ENCODE measurements at places on chromosomes 1 and 21. TPM values are rescaled to one million over a fixed set of nuclear protein-coding genes. Genes with fewer than 3 reads are reported as not detected.

GRCh38 chr1:159428536-159428935, 3.5 kb upstream of the OR10J4 start:
- no peak for DNase-seq
- no peaks in the 10 kb centered on the region for H3K4me1 ChIP-seq
- no peak overlapping the region for H3K27ac ChIP-seq
- H3K36me3 ChIP-seq = no peaks in the 10 kb centered on the region
- no peak overlapping the region for H3K4me3 ChIP-seq
- no peaks in the 10 kb centered on the region for H3K27me3 ChIP-seq

DNA sequence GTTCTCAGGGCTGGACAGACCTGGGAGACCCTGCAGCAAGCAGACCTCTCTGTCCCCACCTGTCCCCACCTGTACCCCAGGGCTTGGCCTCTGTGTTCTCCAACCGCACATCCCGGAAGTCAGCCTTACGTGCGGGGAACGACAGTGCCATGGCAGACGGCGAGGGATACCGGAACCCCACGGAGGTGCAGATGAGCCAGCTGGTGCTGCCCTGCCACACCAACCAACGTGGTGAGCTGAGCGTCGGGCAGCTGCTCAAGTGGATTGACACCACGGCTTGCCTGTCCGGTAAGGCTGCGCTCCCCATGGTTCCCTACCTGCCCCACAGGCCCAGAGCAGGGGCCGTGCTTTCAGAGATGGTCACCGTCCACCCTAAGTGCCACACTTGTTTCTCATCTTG, 36.5 kb downstream of the ACOT11 start:
- H3K27ac ChIP-seq = no peak overlapping the region
- H3K27me3 ChIP-seq = no peaks in the 10 kb centered on the region
- no peak for DNase-seq
- no peaks in the 10 kb centered on the region for H3K36me3 ChIP-seq
- no peak overlapping the region for H3K4me3 ChIP-seq
- peaks cover 35% of the 10 kb centered on the region for H3K4me1 ChIP-seq

DNA sequence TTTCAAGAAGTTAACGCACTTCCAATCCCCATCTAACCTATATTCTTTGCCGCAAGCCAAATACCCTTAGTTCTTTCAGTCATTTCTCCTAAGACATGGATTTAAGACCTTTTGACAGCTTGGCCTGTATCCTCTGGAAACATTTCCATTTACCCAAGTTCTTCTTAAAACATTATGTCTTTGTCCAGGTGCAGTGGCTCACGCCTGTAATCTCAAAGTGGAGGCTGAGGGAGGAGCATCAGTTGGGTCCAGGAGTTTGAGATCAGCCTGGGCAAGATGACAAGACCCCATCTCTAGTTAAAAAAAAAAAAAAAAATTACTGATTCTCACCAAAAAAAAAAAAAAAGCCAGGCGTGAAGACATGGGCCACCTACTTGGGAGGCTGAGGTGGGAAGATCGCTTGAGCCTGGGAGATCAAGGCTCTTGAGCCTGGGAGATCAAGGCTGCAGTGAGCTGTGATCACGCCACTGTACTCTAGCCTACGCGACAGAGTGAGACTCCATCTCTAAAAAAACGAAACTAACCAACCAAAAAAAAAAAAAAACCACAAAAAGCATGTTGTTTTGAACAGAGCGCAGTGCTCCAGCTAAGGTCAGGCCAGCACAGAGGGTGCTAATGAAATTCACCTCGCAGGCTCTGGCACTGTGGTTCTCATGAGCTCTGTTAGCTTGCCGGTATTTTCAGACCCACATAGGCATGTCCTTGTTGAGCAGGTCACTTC, 36.0 kb downstream of the NUAK2 start:
- no peak for DNase-seq
- H3K27ac ChIP-seq = no peak overlapping the region
- H3K4me3 ChIP-seq = no peak overlapping the region
- no peaks in the 10 kb centered on the region for H3K27me3 ChIP-seq

DNA sequence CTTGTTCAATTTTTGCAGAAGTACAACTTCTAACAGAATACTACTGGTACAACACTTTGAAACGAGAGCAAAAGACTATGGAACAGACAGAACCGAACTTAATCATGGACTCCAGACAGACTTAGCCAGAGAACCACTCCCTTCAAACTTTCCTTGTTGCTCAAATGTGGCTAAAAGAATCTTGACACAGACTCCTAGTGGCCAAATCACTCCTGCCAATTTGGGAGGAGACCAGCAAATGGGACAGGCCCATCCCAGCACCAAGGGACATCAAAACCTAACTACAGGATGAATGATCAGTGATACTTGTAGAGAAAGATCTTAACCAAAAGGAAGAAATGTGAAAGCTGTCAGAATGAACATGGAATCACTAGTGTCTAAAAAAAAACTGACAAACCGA, 154.0 kb downstream of the MATN1 start:
- H3K27me3 ChIP-seq = no peaks in the 10 kb centered on the region
- no peak for DNase-seq
- no peaks in the 10 kb centered on the region for H3K36me3 ChIP-seq
- no peaks in the 10 kb centered on the region for H3K4me1 ChIP-seq

DNA sequence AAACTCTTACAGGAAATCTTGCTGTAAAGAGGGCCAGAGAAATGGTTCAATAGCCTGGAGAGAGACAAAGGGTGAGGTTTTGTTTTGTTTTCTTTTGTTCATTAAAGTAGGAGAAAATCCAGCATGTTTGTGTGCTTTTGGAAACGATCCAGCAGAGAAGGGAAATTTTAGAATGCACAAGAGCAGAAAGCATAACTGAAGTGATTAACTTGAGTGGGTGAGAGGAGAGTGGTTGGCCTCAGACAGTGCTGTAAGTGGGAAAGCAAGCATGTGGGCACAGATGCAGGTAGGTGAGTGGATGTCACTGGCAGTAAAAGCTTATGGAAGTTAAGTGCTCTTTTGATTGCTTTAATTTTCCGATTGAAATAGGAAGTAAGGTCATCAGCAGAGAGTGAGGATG, 50.2 kb downstream of the EEIG2 start:
- no peaks in the 10 kb centered on the region for H3K27me3 ChIP-seq
- H3K27ac ChIP-seq = no peak overlapping the region
- DNase-seq = no peak
- H3K36me3 ChIP-seq = peaks cover 3% of the 10 kb centered on the region
- H3K4me1 ChIP-seq = peaks cover 2% of the 10 kb centered on the region
- no peak overlapping the region for H3K4me3 ChIP-seq

- no peaks in the 10 kb centered on the region for H3K36me3 ChIP-seq
- H3K27me3 ChIP-seq = no peaks in the 10 kb centered on the region
- no peaks in the 10 kb centered on the region for H3K4me1 ChIP-seq
- no peak overlapping the region for H3K4me3 ChIP-seq
- no peak for DNase-seq
- no peak overlapping the region for H3K27ac ChIP-seq
These were observed 34.1 kb upstream of the LRRC8D start for GRCh38 chr1:89786628-89787214.

DNA sequence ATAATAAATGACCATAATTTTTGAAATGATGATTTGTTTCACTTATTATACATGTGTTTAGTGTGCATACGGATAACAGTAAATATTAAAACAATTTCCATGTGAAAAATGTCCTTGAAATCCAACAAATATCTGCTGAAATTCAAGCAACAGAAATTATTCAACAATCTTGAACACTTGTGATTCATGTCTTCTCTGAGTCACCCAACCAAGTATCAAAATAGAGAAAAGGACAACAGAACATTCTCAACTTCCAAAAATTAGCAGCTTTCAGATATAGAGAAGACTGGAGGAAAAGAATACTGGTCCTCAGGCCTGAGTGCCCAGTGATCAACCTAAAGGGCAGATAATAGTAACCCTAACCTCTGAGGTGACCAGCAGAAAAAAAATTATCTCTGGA, 90.8 kb downstream of the VAV3 start:
- H3K27ac ChIP-seq = no peak overlapping the region
- H3K27me3 ChIP-seq = no peaks in the 10 kb centered on the region
- no peak for DNase-seq
- no peak overlapping the region for H3K4me3 ChIP-seq
- H3K4me1 ChIP-seq = no peaks in the 10 kb centered on the region

DNA sequence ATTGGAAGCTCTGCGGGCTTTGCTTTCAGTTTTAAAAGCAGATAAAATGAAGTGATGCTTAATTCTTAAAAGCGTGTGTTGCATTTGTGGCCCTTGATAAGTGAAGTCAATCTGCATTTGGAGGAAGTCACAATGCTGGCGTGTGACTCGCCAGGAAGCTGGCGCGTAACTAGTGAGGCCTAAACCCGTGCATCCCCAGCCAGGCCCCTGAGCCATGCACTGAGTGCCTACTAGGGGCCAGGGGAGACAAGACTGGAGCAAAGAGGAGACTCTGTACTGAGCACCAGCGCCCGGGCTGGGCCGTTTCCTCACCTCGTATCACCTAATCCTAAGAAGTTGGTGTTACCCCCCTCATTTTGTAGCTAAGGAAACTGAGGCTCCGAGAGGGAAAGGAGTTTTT, 4.6 kb upstream of the DDOST start:
- H3K4me1 ChIP-seq = peaks cover 10% of the 10 kb centered on the region
- no peak overlapping the region for H3K4me3 ChIP-seq
- no peak for DNase-seq
- no peaks in the 10 kb centered on the region for H3K36me3 ChIP-seq

GRCh38 chr1:40630488-40631223, 34.8 kb downstream of the RIMS3 start:
- no peak overlapping the region for H3K27ac ChIP-seq
- H3K4me3 ChIP-seq = no peak overlapping the region
- peaks cover 20% of the 10 kb centered on the region for H3K36me3 ChIP-seq
- no peaks in the 10 kb centered on the region for H3K27me3 ChIP-seq
- peaks cover 22% of the 10 kb centered on the region for H3K4me1 ChIP-seq
- no peak for DNase-seq

GRCh38 chr1:169200319-169200718, 93.8 kb downstream of the ATP1B1 start:
- H3K4me3 ChIP-seq = no peak overlapping the region
- no peak for DNase-seq
- no peaks in the 10 kb centered on the region for H3K4me1 ChIP-seq

GRCh38 chr1:207965392-207966387, 54.8 kb upstream of the CD34 start:
- H3K36me3 ChIP-seq = no peaks in the 10 kb centered on the region
- peaks cover 13% of the 10 kb centered on the region for H3K4me1 ChIP-seq
- DNase-seq = no peak

DNA sequence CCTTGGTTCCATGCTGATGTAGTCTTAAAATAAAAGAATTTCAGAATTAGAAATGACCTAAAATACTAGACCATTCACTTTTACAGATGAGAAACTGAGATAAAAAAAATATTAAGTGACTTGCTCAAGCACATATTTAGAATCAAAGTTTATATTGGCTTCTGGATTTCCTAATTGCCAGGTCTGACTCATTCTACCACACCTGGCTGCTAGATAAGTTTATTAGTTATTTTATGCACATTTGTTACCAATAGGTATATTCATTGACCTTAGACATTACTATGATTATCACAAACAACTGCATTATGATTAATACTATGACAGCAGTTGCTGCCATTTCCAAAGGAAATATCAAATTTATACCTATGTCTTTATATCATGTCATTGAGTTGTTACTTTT, 497.5 kb downstream of the RWDD3 start:
- H3K27ac ChIP-seq = no peak overlapping the region
- no peaks in the 10 kb centered on the region for H3K27me3 ChIP-seq
- no peaks in the 10 kb centered on the region for H3K36me3 ChIP-seq
- no peak overlapping the region for H3K4me3 ChIP-seq
- H3K4me1 ChIP-seq = no peaks in the 10 kb centered on the region

GRCh38 chr1:223189903-223190724, 47.1 kb upstream of the TLR5 start:
- DNase-seq = no peak
- H3K4me3 ChIP-seq = no peak overlapping the region
- no peaks in the 10 kb centered on the region for H3K4me1 ChIP-seq
- H3K36me3 ChIP-seq = no peaks in the 10 kb centered on the region
- H3K27me3 ChIP-seq = no peaks in the 10 kb centered on the region

DNA sequence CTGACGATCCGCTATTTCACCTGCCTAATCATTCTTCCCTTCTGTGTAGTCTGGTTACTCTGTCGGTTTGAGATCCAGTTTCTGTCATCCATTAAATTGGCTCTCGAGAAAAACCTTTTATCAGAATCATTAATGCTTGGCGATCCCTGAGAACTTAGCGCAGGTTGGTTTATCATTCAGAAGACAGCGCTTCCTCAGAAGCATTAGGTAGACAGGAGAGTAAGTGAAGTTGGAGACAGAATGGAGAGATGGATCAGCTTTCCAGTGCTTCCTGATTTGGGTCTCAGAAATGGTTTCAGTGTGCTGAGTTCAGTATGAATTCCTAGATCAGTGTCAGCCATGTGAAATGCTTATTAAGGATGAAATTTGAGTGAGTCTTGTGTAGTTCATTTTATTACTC, 1.3 kb downstream of the USP1 start:
- no peaks in the 10 kb centered on the region for H3K27me3 ChIP-seq
- DNase-seq = no peak
- H3K4me3 ChIP-seq = peak overlapping the region; percentile 97
- no peak overlapping the region for H3K27ac ChIP-seq
- H3K36me3 ChIP-seq = peaks cover 3% of the 10 kb centered on the region

GRCh38 chr1:21082073-21082472, 94.6 kb downstream of the EIF4G3 start:
- DNase-seq = no peak
- no peaks in the 10 kb centered on the region for H3K4me1 ChIP-seq
- H3K4me3 ChIP-seq = no peak overlapping the region
- H3K27ac ChIP-seq = no peak overlapping the region
- no peaks in the 10 kb centered on the region for H3K27me3 ChIP-seq

- H3K4me3 ChIP-seq = no peak overlapping the region
- H3K4me1 ChIP-seq = peaks cover 7% of the 10 kb centered on the region
- no peak overlapping the region for H3K27ac ChIP-seq
- no peaks in the 10 kb centered on the region for H3K27me3 ChIP-seq
These were observed 1.7 kb downstream of the ISG15 start for GRCh38 chr1:1014799-1015681.

- no peak overlapping the region for H3K27ac ChIP-seq
- no peaks in the 10 kb centered on the region for H3K4me1 ChIP-seq
- H3K4me3 ChIP-seq = no peak overlapping the region
- H3K36me3 ChIP-seq = no peaks in the 10 kb centered on the region
These were observed 8.5 kb upstream of the ARF1 start for GRCh38 chr1:228073857-228074545.

DNA sequence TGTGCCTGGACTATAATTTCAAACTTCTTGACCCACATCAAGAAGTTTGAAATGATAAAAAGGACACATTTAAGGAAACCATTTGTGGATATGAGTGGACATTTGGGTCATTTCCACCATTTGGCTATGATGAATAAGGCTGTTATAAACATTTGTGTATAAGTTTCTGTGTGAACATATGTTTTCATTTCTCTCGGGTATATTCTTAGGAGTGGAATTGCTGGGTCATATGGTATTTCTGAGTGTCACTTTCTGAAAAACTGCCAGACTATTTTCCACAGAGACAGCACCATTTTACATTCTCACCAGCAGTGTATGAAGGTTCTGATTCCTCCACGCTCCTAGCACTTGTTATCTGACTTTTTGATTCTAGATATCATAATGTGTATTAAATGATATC, 50.8 kb downstream of the GPR137B start:
- no peak overlapping the region for H3K27ac ChIP-seq
- DNase-seq = no peak
- no peak overlapping the region for H3K4me3 ChIP-seq
- H3K27me3 ChIP-seq = no peaks in the 10 kb centered on the region

NPL gene
- total RNA-seq = 10.3 TPM

S100A3 gene
- 25.0 TPM for total RNA-seq

HAPLN2 gene
- total RNA-seq = 1.2 TPM

PLA2G2D gene
- not detected for total RNA-seq

OR14K1 gene
- not detected for total RNA-seq

S100A4 gene
- 514 TPM for total RNA-seq

S100A7A gene
- total RNA-seq = not detected

SPTA1 gene
- total RNA-seq = not detected

All from thoracic aorta (tissue), 2 donors.